ENCODE measurements at places on chromosomes 16 and 17. TPM values are rescaled to one million over a fixed set of nuclear protein-coding genes. Genes with fewer than 3 reads are reported as not detected.

Gene TLCD2
- 1.2 TPM for total RNA-seq

Gene SMPD3
- total RNA-seq = under 0.01 TPM

Gene CIITA
- not detected for total RNA-seq

Gene POLDIP2
- total RNA-seq = 55.6 TPM

Gene CHST4
- not detected for total RNA-seq

Gene TMC8
- 0.20 TPM for total RNA-seq

Gene AGRP
- not detected for total RNA-seq

Gene KRTAP4-9
- not detected for total RNA-seq

Gene TMEM101
- total RNA-seq = 77.2 TPM

Gene TBC1D3E
- not detected for total RNA-seq

Gene TPSB2
- not detected for total RNA-seq

Gene SLC13A5
- total RNA-seq = 0.20 TPM

Gene MAP2K3
- total RNA-seq = 10.7 TPM

Gene OR1D2
- total RNA-seq = not detected

All from lung microvascular endothelial cell (primary cell).